ENCODE measurements at places on chromosomes 6 and 20.

GRCh38 chr6:2665146-2666070, 85.3 kb downstream of the MYLK4 start:
- DNase-seq, result no peak

DNA sequence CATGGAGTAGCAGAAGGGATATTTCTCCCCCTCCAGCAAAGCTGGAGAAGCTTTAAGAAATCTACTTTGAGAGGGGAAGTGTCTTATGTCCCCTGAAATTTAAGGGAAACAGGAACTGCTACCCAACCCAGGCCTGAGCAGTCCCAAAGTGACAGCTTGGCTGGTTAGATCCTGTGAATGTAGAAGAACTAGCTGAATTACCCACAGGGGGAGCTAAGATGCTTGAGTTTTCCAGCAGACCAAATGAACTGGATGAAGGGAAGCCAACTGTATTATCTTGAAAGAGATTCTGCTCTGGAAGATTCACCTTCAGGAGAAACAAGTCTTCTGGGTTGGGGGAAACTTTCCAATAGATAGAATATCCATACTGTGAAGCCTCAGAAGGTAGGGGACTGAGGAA, 303.3 kb upstream of the MMS22L start:
- peak; percentile 19 for DNase-seq

- DNase-seq, result no peak
Measured at GRCh38 chr6:15090145-15090579, 155.7 kb upstream of the JARID2 start.

GRCh38 chr6:31122791-31123706, 2.8 kb upstream of the CDSN start:
- DNase-seq, result no peak
